ENCODE measurements at places on chromosomes 3 and 15.

- DNase-seq, result no peak
Observed at GRCh38 chr3:192684151-192684550, 43.2 kb downstream of the FGF12 start.

DNA sequence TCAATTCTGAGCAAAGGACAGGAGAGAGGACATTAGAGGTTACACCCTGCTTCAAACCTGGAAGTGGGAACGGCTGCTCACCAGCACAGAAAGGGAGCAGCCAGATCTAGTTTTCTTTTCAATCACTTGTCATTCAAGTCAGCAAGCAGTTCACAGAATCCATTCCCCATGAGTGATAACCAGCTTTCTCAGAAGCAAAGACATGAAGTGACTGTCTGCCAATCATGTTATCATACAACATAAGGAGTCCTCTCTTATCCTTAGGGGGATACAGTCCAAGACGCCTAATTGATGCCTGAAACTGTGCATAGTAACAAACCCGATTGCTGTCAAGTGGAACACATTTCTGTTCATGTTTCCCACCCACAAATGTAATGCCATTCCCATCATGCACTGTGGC is 54.7 kb downstream of the FAM98B start:
- DNase-seq, result no peak

DNA sequence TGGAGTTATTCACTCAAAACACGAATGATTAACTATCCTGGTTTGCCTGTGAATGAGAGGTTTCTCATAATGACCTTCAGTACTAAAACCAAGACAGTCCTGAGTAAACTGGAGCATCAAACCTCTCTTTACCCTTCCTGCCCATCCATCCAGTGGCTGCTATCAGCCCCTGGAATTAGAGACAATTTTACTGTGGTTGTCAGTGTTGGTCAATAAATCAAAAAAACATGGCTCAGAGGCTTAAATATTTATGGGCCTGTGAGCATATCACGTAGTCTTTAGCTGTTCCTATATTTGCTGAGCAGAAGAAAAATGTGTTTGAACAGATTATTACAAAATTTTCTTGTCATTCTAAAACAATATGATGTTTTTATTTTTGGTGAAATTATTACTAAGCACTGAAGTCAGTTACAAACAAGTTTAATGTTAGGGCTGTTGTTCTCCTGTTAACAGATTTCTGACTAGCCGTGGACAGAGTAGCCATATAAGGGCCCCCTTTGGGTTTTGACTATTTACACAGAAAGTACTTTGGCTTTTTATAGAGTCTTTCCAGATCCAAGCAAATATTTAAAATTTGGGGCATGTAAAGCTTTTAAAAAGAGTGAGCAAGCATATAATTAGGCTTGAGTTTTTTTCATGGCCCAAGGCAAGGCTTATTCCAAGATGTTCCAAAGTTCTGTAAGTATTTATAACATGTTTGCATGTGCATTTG is 580.9 kb downstream of the DIPK2A start:
- DNase-seq, result no peak

DNA sequence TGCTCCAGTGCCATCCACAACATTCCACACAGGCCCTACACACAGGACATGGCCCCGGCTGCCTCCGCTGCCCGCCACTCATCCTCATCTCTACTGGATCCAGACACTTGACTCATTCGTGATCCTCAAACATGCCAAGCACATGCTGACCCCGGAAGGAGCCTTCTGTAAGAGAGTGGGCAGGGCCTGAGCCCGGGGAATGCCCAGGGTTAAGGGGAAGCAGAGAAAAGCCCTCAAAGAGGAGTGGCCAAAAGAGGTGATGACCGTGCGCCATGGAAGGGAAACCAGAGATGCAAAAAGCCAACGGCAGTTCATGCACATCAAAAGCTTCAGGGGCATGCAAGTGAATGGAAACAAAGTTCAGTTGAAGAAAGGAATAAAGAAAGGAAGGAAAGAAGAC is 46.1 kb downstream of the RFTN1 start:
- no peak for DNase-seq

DNA sequence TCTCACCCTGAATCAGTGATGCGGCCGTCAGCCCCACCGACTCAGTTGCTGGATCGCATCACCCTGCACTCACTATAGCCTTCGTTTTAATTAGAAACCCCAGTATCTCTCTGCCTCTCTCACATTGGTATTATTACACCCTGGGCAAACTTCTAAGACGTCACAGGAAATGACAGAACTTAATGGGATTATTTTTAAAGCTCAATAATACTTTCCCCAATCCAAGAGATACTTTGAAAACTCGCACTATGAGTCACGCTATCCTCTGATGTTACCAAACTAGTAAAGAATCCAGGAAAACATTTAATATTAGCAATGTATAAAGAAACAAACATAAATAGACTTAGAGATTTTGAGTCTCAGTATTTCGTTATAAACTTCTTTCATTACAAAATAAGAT is 36.6 kb downstream of the RUBCN start:
- DNase-seq, result no peak

DNA sequence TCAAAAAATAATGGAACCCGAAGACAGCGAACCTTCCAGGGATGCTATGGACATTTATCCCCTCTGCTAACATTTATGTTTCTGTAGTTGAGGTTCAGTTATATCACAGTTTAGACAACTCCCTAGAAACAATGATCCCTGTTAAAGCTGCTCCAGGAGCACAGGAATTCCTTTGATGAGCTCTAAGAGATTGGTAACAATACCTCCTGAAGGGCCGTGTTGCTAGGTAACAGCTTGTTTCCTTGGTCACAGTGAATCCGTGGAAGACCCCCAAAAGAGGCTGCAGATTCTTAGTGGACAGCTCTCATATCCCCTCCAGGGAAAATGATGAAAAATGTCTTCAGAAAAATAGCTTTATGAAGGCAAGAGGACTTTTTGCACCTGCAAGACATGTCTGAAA is 160.2 kb downstream of the SERPINI1 start:
- no peak for DNase-seq

- DNase-seq, result no peak
Observed at GRCh38 chr3:134320749-134321148, 53.5 kb downstream of the AMOTL2 start.

- no peak for DNase-seq
Observed at GRCh38 chr3:190848870-190849269, 13.6 kb downstream of the GMNC start.

GRCh38 chr3:143443851-143444331 is 324.3 kb downstream of the CHST2 start:
- no peak for DNase-seq

DNA sequence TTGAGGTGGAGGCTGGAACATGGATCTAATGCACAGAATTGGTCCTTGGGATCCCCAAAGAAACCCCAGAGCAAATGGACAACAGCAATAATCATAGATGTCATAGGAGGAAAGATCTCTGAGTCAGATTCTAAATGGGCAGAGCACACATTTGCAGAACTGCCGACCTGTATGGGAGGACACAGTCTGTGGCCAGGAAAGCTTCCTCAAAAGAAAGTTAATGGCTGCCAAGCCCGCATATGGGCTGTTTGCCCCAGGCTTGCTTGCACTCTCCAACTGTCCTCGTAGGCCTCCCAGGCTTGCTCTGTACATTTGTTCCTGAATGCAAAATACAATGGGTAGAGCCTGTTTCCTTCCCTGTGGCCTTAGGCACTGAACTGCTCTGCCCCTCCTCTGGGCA is 102.0 kb upstream of the PLXNA1 start:
- DNase-seq, result no peak

GRCh38 chr3:107588217-107588616 is 65.5 kb downstream of the BBX start:
- DNase-seq, result no peak

DNA sequence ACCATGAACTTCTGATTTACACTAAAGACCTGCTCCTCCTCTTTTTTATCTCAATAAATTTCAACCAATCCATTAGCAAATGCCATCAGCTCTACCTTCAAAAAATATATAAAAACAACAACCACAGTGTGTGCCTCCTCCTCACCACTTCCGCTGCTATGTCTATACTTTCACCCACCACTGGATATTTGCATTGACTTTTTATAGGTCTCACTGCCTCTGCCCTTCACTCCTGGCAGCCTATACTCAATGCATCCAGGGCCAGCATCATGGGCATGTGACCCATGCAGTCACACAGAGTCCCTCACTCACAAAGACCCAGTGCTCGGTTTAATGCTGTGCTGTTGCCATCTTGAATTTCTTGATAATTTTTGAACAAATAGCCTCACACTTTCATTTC is 53.5 kb upstream of the CCDC54 start:
- DNase-seq, result no peak

DNA sequence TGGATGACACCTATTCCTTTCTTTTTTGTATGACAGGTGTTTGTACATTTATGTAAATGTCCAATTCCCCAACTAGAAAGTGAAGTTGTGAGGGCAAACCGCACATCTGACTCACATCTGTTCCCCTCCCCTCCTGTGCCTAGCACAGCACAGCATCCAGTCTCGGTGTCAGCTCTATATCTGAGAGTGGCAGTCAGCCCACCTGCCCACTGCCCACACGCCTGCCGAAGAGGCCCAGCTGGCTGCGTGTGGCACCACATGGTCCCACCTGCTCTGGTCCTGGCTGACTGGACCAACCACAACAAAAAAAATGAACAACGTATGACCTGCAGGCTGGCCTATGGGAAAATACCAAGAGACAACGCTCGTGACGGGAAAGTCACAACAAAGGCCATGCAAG is 62.8 kb downstream of the XXYLT1 start:
- DNase-seq, result no peak

GRCh38 chr15:25171111-25171811 is 216.5 kb downstream of the SNRPN start:
- peak; percentile 73 for DNase-seq

DNA sequence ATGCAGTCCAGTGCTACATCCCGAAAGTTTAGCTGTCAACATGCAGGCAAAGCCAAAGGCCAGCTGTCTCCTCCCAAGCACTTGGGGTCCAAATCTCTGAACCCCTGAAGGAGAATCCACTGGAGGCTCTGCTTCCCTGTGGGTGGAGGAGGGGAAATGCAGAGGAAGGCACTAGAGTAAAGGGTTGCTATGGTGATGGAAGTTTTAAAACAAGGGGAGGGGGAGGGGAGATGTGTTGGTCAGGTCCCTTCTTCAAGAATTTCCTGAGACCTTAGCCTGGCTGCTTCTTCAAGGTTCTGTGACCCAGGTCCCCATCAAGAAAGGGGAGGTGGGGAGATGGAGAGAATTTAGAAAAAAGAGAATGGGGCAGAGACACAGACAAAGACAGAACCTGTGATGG is 2.3 kb downstream of the CAMKV start:
- DNase-seq, result no peak

GRCh38 chr15:76941636-76942035 is 10.1 kb downstream of the RCN2 start:
- DNase-seq, result no peak

- no peak for DNase-seq
Observed at GRCh38 chr15:31237043-31237324, 89.7 kb upstream of the KLF13 start.

DNA sequence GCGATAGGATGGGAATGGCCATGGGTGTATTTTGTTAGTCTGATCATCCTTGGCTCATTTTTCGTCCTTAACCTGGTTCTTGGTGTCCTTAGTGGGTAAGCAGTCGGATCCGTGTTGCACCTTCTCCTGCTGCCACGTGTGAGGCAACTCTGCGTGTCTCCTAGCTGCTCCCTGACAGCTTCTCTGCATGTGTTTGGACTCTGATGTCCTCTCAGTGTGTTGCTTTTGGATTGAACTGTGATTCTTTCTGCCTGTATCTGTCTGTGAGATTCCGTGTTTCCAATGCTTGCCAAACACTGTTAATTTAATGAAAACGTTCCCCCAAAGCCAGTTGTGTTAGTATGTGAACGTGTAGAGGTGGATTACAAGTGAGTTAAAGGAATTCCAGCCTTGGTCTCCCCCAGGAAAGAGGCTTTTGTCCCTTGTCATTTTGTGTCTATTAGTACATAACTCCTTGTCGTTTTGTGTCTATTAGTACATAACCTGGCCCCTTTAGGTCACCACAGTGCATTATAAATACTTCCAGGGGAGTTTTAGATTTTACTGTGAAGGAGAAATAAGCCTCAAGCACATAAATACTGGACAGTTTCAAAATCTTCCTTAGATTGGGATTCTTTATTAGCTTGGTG is 172.4 kb downstream of the CHDH start:
- no peak for DNase-seq

GRCh38 chr15:48221885-48222284 is 15.8 kb downstream of the SLC12A1 start:
- no peak for DNase-seq

DNA sequence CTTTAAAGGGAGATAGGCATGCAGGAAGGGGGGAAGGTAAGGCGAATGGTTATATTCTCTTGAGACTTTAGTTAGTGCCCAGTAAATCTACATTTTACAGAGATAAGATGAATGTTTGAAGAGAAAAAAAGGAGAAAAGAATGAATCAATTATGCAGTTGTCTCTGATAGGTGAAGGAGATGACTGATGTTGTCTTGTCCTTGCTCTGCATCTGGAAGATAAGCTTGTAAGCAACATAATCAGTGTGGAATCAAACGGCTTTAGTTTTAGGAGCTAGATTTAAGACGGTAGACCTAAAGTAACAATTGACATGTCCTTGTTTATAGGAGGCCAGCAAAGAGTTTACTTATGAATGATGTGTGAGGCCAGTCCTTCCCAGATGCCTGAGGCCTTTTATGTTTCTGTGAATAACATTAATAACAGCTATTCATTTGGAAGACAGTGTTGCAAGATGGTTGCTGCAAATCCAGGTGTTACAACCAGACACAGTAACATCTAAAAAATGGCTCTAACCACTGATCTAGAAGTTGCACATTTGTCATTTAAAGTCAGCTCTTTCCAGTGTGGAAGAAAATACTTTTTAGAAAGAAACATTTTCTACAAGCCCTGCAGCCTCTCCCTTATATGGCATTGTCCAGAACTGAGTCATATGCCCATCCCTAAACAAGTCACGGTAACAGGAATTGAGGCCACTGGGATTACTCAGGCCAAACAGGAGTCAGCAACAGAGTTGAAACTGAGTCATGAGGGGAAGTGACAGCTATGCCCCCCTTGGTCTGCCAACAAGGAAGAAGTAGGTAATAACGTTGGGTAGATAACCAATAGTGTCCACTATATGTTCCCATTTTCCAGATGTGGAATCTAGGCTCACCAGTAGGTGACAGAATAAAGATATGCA is 77.5 kb upstream of the FBN1 start:
- no peak for DNase-seq

DNA sequence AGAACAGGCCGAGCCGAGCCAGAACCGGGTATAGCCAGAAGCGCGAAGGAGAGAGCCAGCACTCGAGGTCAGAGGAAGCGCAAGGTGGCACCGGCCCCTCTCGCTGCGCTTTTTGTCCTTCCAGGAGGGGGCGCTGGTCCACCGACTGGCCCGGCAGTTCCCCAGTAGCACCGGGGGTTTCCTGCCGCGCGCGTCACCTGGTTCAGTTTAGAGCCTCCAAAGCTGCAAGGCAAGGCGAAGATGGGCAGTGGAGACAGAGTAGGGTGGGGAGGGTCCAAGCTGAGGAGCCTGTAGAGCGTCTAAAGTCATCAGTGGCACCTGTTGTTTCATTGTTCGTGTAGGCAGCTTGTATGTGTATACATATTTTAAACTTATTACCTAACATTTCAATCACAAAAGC is 7.6 kb upstream of the NR2E3 start:
- no peak for DNase-seq

- DNase-seq, result no peak
Observed at GRCh38 chr3:171972871-171973348, 66.5 kb upstream of the FNDC3B start.

All from posterior cingulate gyrus (tissue), 11 donors.